ENCODE measurements at places on chromosomes 12 and 14. TPM values are rescaled to one million over a fixed set of nuclear protein-coding genes. Genes with fewer than 3 reads are reported as not detected.

Gene KRT3
- polyA plus RNA-seq: not detected

Gene TGM1
- polyA plus RNA-seq: 2.4 TPM

Gene CACNA2D4
- polyA plus RNA-seq: 2.1 TPM

Gene ERC1
- 25.0 TPM for polyA plus RNA-seq

Gene SMCO2
- polyA plus RNA-seq: not detected

Gene RERG
- polyA plus RNA-seq: 5.7 TPM

Gene HOXC9
- polyA plus RNA-seq: 0.43 TPM

Measured in muscle of arm (tissue), 14 donors.